ENCODE measurements at places on chromosomes 12 and 14. TPM values are rescaled to one million over a fixed set of nuclear protein-coding genes. Genes with fewer than 3 reads are reported as not detected.

KRT71 gene
- not detected for total RNA-seq

STAC3 gene
- 0.36 TPM for total RNA-seq

KMT2D gene
- 41.6 TPM for total RNA-seq

SCARB1 gene
- total RNA-seq, result 142 TPM

ITGB7 gene
- total RNA-seq, result 0.35 TPM

KRT77 gene
- not detected for total RNA-seq

LMNTD1 gene
- not detected for total RNA-seq

GLIPR1L2 gene
- not detected for total RNA-seq

ABCB9 gene
- 9.8 TPM for total RNA-seq

MYF5 gene
- not detected for total RNA-seq

COL2A1 gene
- total RNA-seq, result not detected

DLK1 gene
- total RNA-seq, result 0.42 TPM

PCK2 gene
- total RNA-seq, result 19.2 TPM

CISTR gene
- not detected for total RNA-seq

MAP4K5 gene
- total RNA-seq, result 46.1 TPM

PRPH gene
- total RNA-seq, result 1.8 TPM

TMTC1 gene
- 0.06 TPM for total RNA-seq

SLCO1A2 gene
- total RNA-seq, result not detected

GLS2 gene
- 0.27 TPM for total RNA-seq

TEX52 gene
- total RNA-seq, result not detected

SAMD15 gene
- 2.2 TPM for total RNA-seq

CLEC4D gene
- total RNA-seq, result not detected

TRAFD1 gene
- 17.9 TPM for total RNA-seq

DEGS2 gene
- total RNA-seq, result 1.6 TPM

FAM181A gene
- not detected for total RNA-seq

SCYL2 gene
- 20.6 TPM for total RNA-seq

ARHGAP9 gene
- 0.99 TPM for total RNA-seq

PUS1 gene
- total RNA-seq, result 84.9 TPM

AQP6 gene
- not detected for total RNA-seq

MYF6 gene
- not detected for total RNA-seq

GPR68 gene
- 0.21 TPM for total RNA-seq

IFNG-AS1 gene
- total RNA-seq, result not detected

GPR162 gene
- total RNA-seq, result 0.42 TPM

FAM216A gene
- 17.3 TPM for total RNA-seq

PLA2G1B gene
- not detected for total RNA-seq

LRRK2 gene
- 1.6 TPM for total RNA-seq

RAD9B gene
- total RNA-seq, result 0.13 TPM

CCDC198 gene
- 3.0 TPM for total RNA-seq

C12orf54 gene
- total RNA-seq, result not detected

BCL11B gene
- total RNA-seq, result 0.45 TPM
